ENCODE measurements at places on chromosomes 7 and 10. TPM values are rescaled to one million over a fixed set of nuclear protein-coding genes. Genes with fewer than 3 reads are reported as not detected.

PIK3CG gene
- total RNA-seq, result 0.66 TPM

NYAP1 gene
- 1.0 TPM for total RNA-seq

CACNB2 gene
- total RNA-seq, result 12.5 TPM

C10orf105 gene
- not detected for total RNA-seq

FAM185A gene
- 21.4 TPM for total RNA-seq

All from body of pancreas (tissue), 4 donors.